Amniotic stem cell (primary cell): ENCODE measurements at places on chromosomes 7 and 10.

DNA sequence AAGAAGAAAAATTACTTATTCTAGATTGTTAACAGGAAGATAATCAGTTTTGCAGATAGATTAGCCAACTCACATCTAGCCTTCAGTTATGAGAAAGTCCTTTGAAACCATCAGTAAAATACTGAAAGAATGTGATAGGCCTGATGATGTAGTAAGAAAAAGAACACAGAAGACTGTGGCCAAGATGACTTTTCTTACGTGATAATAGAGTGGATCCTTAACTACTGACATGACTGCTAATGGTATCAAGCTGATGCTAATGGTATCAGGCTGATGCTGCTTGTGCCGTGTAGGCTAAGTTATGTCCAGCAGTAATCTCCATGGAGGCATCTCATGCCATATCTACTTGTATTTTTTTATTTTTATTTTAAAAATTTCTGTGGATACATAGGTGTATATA is 114.2 kb downstream of the GLCCI1 start:
- DNase-seq, result no peak

GRCh38 chr10:72260976-72261783 is 12.5 kb upstream of the DDIT4 start:
- no peak for DNase-seq

DNA sequence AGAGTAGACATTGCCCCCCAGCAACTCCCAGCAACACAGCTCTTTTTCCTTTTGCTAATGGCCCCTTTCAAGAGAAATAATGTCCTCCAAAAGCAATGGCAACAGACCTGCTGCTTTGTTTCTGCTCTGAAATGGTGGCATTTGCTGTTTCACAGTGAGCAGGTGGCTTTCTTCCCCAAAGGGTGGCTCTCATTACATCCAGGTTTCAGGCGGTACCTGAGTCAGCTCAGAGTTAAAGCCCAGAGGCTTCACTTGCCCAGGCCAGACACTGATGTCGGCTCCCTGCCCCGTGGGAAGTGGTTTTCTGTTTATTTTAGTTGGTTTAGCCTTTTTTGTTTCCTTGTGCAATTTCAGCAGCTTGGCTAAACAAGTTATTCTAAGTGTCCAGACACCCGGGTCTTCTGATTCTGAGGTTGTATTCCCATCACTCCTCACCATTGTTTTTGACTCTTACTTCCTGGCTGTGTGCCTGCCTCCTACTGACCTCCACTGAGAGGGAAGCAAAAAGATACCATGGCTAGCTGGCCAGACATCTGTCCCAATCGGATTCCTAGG is 7.8 kb upstream of the ATOH7 start:
- DNase-seq, result no peak

- no peak for DNase-seq
These were observed 21.5 kb upstream of the OR6B1 start for GRCh38 chr7:143978585-143978984.

GRCh38 chr10:4810092-4810491 is 15.9 kb upstream of the AKR1E2 start:
- no peak for DNase-seq

GRCh38 chr10:58152673-58153263 is 114.9 kb downstream of the IPMK start:
- peak; percentile 25 for DNase-seq

DNA sequence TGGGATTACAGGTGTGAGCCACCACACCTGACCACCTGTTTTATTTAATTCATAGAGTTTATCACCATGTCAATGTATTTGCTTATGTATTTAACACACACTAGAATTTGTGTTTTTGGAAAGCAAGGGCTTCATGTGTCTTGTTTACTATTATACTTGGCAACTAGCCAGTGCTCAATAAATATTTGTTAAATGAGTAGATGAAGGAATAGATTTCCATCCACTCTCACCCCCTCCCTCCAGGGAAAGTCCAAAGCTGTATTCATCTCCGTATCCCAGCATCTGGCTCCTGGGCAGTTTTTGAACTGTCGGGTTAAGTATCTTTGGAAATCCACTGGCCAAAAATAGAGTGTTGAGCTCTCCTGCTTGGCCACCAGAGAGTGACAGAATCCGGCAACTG is 4.6 kb upstream of the RADIL start:
- DNase-seq, result no peak

GRCh38 chr10:4396401-4397283 is 429.4 kb upstream of the AKR1E2 start:
- no peak for DNase-seq

GRCh38 chr10:99835947-99836346 is 53.5 kb downstream of the ABCC2 start:
- DNase-seq, result no peak

GRCh38 chr7:295155-296154 is 5.5 kb downstream of the FOXL3 start:
- DNase-seq, result no peak

DNA sequence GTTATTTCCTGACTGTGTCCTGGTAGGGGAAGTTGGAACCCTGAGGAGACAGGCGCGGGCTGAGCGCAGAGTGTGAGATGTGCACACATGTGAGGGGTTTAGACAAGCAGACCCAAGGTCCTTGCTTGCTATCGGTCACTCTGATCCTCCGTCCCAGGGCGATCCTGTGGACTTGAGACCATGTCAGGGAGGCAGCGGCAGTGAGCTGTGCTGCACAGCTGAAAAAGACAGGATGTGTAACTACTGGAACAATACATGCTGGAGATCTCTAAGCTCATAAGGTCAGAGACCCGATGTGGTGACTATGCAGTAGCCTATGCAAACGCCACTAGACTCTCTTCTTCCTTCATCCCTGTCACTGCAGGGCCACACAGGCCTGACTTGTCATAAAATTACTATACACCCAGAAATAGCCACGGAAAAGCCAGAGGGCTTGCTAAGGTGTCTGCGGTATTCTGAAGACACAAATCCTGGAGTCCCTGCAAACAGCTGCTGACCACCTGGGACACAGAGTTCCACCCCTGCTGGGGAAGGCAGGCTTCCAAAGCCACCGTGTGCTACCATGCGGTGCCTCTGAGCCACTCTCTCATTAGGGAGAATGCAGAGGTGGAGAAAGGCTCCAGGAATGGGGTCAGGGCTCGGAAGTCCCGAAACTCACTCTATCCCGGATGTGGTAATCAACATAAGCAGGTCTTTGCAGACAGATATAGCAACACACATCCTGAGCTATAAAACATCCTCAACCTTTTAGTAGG is 91.1 kb upstream of the DDC start:
- DNase-seq, result no peak

GRCh38 chr7:157009778-157010587 is 480 bp downstream of the MNX1 start:
- DNase-seq, result no peak

GRCh38 chr10:86856156-86856555 is 99.7 kb downstream of the BMPR1A start:
- no peak for DNase-seq

- DNase-seq, result no peak
These were observed 44.6 kb downstream of the SLIT1 start for GRCh38 chr10:97140902-97141745.

DNA sequence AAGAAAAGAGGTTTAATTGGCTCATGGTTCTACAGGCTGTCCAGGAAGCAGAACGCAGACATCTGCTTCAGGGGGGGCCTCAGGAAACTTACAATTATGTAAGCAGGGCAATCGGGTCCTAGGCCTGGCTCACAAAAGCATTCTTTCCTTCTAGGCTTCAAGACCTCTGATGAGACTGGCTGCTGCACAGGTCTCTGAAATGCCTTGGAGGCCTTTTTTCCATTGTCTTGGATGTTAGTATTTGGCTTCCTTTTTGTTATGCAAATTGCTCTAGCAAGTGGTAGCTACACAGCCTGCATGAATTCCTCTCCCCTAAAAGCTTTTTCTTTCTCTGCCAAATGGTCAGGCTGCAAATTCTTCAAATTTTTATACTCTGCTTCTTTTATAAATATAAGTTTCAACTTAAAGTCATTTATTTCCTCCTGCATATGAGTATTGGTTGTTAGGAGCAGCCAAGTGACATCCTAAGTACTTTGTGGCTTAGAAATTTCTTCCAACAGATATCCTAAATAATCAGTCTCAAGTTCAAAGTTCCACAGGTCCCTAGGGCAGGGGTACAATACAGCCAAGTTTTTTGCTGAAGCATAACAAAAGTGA is 83.1 kb upstream of the SEMA3A start:
- no peak for DNase-seq

DNA sequence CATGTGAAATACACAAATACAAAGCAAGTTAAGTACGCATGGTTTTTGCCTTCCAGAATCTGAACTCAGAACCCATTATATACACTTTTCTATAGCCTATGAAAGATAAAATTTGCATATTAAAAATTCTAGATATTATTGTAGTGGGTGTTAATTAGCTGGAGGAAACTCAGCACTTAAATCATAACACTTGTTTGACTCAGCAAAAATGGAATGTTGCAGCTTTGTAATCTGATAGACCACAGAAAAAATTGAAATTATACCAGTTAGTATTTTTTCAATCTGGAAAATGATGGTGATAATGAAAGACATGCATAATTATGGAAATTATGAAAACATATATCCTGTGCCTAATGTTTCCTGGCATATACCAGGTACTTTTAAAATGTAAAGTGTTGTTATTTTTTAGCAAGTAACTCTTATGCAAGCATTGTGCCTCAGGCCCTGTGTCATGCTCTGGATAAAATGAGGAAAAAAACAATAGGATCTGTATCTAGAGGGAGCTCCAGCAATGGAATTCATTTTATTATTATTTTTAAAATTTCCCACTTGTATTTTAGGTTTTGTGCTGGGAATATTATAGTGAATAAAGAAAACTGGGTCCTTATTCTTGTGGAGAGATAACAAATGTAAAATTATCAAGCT is 490.4 kb upstream of the SEMA3A start:
- DNase-seq, result no peak

DNA sequence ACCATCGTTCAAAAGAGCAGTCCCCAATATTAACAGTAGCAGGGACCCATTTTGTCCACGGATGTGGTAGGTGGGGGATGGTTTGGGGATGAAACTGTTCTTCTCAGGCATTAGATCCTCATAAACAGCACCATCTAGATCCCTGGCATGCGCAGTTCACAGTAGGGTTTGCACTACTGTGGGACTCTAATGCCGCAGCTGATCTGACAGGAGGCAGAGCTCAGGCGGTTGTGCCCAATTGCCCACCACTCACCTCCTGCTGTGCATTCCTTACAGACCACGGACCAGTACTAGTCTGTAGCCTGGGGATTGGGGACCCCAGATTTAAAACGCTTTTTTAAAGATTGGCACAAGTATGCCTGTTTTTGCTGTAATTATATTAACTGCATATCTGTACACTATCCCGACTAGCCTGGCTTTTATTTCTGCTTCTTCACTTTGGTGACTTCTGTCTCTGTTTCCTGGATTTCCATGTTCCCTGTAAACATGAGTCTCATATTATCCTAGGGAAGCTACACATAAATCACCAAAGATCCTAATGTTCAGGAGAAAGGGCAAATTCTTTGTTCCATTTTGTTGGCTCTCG is 163.3 kb upstream of the AKR1E2 start:
- no peak for DNase-seq

DNA sequence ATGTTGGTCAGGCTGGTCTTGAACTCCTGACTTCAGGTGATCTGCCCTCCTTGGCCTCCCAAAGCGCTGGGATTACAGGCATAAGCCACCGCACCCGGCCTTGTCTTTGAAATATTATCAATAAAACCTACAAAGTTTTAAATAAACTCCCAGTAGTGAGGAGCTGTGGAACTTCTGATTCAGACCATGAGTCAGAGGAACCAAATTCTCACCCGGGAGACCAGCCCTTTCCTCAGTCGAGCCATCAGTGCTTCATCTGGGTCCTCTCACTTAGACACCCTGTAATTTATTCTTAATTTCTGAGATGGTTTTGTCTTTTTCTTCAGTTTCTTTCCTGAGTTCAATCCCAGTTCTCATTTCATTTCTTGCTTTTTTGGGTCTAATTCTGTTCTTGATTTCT is 68.6 kb downstream of the DYNC2I1 start:
- peak; percentile 1 for DNase-seq

- no peak for DNase-seq
These were observed 102.5 kb downstream of the ACTR3B start for GRCh38 chr7:152862006-152862405.

DNA sequence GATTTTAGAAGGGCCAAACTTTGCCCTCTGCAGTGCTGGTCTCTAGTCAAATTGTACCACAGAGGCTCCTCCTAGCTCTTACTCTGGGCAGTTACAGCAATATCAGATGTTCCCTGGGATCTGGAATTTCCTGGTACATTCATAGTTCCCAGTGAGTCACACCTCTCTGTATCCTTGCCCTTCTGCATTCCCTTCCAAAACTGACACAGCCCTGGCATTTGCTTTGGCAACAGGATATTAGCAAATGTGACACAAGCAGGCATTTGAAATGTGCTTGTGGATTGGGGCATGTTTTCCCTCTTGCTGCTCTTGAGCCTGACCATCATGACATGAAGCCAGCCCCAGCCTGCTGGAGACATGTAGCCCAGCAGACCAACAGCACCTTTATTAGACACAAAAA is 284.7 kb upstream of the AKR1E2 start:
- DNase-seq, result peak; percentile 95

DNA sequence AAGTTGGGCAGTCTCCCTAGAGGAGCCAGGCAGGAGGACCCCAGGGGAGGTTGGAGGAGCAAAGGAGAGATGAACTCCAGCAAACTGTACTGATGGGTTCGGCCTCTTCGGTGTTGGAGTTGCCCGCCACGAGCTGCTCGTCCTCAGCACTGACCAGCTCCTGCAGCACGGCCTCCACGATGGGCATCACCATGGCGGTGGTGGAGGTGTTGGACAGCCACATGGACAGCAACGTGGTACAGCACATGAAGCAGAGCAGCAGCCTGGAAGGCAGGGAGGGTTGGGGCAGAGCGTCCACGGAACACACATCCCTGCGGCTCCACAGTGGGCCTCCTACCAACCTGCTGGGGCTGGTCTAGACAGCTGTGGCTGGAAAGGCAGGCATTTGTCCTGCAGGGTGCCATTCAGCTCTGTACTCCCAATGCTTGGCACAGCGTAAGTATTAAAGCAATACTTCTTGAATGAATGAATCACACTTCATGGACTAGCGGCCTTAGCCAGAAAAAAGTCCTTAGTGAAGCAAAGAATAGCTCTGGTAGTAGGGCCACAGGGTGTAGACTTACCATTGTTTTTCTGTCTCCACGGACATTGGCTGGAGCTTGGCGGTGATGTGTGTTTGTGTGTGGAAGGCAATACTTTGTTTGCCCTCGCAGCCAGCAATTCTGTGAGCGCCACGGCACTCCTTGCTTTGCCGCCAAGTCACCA is 21.8 kb downstream of the SLC13A4 start:
- DNase-seq, result no peak

DNA sequence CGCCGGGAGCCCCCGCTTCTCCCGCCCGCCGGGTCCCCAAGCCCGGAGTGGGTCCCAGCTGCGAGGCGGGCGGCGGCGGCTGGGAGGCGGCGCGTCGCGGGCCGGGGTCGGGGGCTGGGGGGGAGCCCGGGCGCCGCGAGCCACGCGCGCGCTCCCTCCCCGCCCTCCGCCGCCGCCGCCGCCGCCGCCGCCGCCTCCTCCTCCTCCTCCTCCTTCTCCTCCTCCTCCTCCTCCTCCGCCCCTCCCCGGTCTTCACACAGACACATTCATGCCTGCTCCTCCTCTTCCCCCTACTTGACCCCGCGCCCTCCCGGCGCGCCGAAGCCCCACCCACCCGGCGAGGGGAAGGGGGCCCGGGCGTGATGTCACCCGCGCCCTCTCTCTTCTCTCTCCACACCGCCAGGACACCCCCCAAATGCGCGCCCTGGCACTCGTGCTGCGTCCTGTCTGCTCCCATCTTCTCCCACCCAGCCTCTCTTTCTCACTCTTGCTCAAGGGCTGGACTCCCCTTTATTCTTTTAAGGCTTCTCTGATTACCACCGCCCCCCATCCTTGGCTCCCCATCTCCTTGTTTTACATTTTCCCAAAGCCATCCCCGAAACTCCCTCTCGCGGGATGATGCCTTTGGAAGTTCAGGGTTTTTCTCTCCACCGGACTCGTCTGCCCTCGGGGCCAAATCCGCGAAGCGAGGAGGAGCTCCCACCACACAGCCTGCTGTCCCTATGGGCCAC is 967 bp upstream of the GLI3 start:
- no peak for DNase-seq
